ENCODE measurements at places on chromosomes 2 and 18.
A peak's percentile ranks its signal among the peaks of the same experiment; 100 is the strongest.

GRCh38 chr2:84778911-84779690 is 101.8 kb downstream of the TRABD2A start:
- no peak for DNase-seq

- DNase-seq, result no peak
Measured at GRCh38 chr18:50711386-50711785, 108.4 kb downstream of the MRO start.

- no peak for DNase-seq
Measured at GRCh38 chr2:106972782-106973181, 86.8 kb upstream of the ST6GAL2 start.

DNA sequence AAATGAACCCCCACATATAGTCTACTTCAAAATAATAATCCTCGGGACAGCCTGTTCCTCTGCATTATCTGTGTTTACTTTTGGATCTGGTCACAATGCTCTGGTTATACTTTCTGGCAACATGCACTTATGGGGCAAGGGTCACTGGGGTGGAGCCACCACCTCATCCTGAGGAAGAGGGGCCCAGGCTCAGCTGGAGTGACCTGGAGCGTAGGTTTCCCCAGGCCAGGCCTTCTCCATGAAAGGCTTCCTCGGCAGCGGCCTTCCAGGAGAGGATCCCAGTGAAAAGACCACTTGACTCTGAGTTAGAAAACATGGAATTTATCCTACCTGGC is 237.4 kb downstream of the SETBP1 start:
- DNase-seq, result no peak

DNA sequence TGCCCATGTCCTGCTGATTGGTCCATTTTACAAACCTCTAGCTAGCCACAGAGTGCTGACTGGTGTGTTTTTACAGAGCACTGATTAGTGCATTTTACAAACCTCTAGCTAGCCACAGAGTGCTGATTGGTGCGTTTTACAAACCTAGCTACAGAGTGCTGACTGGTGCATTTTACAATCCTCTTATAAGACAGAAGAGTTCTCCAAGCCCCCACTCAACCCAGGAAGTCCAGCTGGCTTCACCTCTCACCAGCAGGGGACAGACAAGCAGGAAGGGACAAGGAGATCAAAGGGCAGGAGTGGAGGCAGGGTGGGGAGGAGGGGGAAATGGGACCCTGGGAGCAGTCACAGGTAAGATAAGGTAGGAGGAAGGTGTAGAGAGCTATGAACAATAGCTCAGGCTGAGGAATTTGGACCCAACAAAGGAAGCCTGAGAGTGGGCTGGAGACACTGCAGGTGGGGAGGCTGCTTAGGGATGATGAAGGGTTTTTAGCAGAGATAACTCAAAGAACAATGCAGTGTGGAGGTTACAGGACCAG is 37.1 kb downstream of the SH2D6 start:
- no peak for DNase-seq

DNA sequence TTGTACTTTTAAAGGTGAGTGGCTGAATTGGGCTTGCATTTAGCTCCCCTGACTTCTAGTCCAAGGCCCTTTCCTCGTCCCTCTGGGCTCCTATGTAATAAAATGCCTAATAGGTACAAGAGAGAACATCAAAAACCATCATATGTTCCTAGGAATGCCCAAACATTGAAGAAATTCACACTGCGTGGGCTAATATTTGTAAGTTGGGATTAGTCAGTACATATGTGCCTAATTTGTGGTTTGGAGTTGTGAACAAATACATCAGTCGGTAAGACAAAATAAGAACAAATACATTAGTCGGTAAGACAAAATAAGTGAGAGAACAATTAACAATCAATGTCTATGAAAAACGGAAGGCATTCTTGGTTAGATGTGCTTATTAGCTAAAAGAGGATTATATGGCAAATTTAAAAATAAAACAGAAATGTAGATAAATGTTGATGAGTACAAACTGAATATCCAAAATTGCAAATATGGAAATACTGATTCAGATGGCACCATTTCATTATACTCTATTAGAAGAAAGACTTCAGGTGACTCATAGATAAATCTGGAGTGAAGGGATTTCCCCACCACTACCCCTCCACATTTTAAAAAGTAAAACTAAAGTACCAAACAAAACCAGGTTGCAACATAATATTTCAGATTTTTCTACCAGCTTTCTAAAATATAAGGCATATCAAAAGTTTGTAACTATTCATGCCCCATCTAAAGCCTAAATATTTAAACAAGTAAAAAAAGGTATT is 325.4 kb downstream of the ZEB2 start:
- no peak for DNase-seq

GRCh38 chr2:132009874-132010521 is 151.8 kb downstream of the ANKRD30BL start:
- DNase-seq, result no peak

DNA sequence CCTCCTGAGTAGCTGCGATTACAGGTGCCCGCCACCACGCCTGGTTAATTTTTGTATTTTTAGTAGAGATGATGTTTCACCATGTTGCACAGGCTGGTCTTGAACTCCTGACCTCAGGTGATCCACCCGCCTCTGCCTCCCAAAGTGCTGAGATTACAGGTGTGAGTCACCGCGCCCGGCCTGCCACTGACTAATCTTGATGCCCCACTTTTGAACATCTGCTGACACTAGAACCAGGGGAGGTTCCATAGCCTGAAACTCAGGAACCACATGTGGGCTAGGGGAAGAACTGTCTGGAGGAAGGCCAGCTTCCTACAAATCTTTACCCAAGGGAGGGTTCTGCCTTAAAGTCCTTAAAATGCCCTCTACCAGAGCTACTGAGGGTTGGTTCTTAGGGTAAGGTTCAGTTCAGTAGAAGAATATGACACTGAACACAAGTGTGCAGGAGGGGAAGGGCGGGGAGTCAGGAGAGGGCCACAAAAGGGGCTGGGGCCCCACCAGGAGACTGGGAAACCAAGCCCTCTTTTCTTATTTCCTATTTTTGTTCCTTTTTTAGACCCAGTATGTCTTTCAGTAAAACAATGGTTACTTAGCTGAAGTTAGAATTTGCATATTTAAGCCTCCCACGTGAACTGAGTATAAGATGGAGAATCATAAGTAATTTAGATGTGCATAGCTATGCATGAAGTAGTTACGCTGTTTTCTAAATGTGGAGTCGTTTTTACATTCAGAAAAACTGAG is 6.3 kb upstream of the RAB31 start:
- no peak for DNase-seq

DNA sequence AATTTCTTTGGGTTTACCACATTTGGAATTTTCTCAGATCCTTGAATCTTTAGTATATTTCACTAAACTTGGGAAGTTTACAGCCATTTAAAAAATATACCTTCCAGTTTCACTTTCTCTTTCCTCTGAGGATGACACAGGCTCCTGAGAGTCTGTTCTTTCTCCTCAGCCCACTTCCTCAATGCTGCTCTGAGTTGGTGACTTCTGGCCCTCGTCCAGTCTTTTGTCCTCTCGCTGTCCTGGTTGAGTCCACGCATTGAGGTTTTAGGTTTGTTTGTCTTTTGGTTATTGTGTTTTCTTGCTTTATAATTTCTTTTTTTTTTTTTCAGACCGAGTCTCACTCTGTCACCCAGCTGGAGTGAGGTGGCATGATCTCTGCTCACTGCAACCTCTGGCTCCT is 40.7 kb upstream of the GALR1 start:
- DNase-seq, result no peak

GRCh38 chr2:118980022-118980421 is 38.0 kb downstream of the MARCO start:
- DNase-seq, result no peak

GRCh38 chr18:3238742-3239141 is 8.9 kb upstream of the MYL12A start:
- DNase-seq, result no peak

DNA sequence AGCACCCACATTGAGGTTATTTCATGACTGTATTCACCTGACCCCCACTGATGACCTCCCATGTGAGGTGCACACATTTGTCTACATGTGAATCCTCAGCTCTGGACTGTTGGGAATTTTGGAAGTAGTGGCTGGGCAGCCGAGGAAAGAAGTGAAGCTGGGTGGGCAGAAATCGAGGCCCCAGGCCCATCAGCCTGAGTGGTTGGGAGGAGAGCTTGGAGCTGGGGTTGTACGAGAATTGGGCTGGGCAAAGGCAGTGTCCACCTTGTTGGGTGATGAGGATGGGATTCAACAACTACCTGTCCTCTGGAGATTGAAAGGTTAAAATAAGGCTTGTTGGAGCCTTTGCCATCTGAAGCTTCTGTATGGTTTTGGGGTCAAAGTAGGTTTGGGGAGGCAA is 35.8 kb downstream of the AGAP1 start:
- DNase-seq, result no peak

DNA sequence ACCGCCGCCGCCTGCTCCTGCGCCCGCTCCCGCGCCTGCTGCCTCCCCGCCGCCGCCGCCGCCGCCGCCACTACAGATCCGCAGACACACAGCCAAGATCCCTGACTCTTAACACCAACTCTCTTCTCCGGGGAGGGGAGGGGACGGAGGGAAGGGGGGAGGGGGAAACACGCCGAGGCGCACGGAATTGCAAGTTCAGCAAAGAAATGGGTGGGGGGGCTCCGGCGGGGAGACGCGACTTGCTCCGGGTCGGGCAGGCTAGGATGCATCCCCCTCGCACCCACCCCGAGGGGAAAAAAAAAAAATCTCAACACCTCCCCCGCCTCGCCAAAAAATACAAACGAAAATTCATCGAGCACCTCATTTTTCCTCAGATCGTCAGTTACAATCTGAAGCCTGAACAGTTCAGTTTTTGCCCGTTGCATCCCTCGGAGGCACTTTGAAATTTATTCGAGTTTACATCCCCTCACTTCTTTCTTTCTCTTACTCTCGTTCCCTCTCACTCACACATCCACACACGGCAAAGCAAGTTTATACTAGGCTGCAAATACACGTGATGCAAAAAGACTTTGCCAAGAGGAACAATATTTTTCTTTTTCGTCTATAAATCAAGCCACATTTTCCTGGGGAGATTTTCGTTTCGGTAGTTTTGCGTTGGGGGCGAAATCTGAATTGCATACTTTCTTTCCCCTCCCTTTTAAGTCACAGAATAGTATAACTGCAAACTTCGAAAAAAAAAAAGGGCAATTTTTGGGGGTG is at the start of gene TCF4:
Gene TCF4 (minus strand): TSS at position 82 of the 759 bp plus-strand sequence. CDS start 1,076 bp downstream, outside the sequence.
- peak; percentile 22 for DNase-seq

GRCh38 chr2:237590272-237591140 is at the start of gene RAB17:
TSS of gene RAB17 (minus strand) at chr2:237590734. CDS start at chr2:237586154, 4,580 bp downstream.
- DNase-seq, result no peak

DNA sequence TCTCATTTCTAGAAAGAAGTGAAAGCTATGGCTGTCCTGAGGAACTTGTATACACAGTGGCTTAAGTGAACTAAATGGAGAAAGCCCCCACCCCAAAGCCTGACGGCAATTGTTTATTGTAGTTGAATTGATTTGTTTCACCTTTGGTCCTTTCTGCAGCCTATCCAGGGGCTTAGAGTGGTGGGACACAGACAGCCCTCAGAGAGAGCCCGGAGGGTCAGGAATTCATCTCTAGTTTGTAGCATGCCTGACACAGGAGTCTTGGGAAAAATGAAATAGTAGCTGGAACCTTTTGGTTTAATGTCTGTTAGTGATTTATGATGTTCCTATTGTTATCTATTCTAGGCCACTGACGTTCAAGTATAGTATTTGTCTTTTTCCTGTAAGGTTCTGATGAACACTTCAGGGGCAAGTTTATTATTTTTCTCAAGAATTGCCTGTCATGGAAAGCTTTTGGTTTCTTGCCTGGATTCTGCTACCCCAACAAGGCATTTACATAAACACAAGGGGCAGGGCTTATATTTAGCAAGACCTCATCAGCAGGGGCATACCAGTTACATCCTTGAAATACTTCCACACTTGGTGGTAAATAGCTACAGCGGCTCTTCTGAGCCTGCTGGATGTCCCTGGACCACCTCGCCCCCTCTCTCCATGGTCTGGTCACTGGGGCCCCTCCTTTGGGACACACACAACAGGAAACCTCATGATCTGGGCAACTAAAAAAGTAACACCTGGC is 44.4 kb downstream of the KCNE4 start:
- no peak for DNase-seq

- DNase-seq, result no peak
Measured at GRCh38 chr2:202488671-202489070, 112.5 kb downstream of the BMPR2 start.

DNA sequence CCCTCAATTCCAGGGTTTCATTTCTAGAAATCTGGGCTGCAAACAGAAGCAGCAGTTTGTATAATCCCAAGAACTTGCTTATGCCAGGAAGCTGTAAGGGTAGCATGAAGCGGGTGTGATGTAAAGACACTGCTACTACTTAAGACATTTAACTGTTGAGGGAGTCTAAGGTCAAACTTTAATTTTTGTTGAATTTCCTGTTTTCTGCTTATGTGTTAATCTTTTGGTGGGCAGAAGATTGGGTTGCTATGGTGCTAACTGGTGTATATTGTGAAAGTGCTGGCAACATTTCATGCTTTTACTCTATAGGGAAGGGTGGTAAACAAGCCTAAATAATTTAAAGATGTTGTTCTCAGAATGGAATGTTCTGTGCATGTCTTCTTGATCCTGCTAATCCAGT is 2.7 kb downstream of the NCOA1 start:
- DNase-seq, result no peak

DNA sequence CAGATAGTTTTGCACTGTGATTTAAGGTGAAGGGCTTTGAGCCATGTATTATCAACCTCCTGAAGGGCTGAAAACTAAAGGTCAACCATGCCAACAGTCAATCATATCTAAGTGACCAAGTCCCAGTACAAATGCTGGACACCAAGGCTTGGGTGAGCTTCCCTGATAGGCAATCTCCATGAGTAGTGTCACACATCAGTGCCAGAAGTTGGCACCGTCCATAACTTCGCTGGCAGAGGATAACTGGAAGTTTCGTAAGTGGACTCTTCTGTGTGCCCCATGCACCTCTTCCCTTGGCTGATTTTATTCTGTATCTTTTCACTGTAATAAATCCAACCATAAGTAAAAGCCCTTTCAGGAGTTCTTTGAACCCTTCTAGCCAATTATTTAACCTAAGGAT is 13.2 kb downstream of the REV1 start:
- DNase-seq, result no peak

- DNase-seq, result no peak
Measured at GRCh38 chr18:7370802-7371201, 139.9 kb downstream of the LRRC30 start.

DNA sequence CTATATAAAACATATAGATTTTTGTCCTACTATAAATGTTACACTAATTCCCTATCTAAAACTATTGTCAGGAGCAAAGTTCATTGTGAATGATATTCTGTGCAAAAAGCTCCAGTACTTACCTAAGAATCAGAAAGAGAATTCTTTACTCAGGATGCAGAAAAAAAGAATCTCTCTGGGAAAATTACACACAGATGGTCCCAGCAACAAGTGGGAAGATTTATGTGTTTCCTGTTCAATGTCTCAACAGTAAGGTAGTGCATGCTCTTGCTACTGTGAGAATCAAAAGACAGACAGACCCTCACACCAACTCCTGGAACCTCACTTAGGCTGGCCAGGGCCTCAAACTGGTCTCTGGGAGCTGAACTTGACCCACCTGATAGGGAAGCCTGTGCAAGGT is 11.2 kb upstream of the NAPG start:
- DNase-seq, result no peak

GRCh38 chr2:102632380-102633175 is 13.2 kb downstream of the SLC9A2 start:
- no peak for DNase-seq
